ENCODE measurements at places on chromosomes 4 and X.
A peak's percentile ranks its signal among the peaks of the same experiment; 100 is the strongest.

DNA sequence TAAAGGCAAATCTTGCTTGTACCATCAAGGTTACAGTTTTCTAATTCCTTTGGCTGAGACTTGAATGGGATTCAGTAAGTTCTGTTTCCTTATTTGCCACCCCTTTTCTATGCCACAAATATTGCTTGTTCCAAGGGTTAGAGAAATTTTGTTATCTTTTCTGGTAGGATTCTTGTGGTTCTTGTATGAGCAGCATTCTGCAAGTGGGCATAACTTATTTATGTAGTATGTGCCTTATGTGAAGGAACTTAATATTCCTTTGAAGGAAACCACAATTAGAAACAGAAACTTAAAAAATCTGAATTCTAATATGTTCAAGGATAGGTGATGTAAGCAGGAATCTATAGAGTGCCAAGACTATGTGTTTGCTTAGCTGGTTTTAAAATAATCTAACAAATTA, 53.1 kb upstream of the TSPAN5 start:
- no peaks in the 10 kb centered on the region for H3K36me3 ChIP-seq
- no peak overlapping the region for H3K4me3 ChIP-seq
- no peaks in the 10 kb centered on the region for H3K27me3 ChIP-seq
- H3K4me1 ChIP-seq, result no peaks in the 10 kb centered on the region

- no peak overlapping the region for H3K27ac ChIP-seq
- no peaks in the 10 kb centered on the region for H3K27me3 ChIP-seq
- no peaks in the 10 kb centered on the region for H3K4me1 ChIP-seq
- no peak for DNase-seq
- H3K36me3 ChIP-seq, result no peaks in the 10 kb centered on the region
Observed at GRCh38 chrX:44022964-44023363, 49.8 kb upstream of the NDP start.

GRCh38 chr4:101992446-101992845, 201.9 kb downstream of the BANK1 start:
- H3K27ac ChIP-seq, result no peak overlapping the region
- DNase-seq, result no peak
- H3K4me1 ChIP-seq, result no peaks in the 10 kb centered on the region
- no peaks in the 10 kb centered on the region for H3K36me3 ChIP-seq
- H3K4me3 ChIP-seq, result no peak overlapping the region
- no peaks in the 10 kb centered on the region for H3K27me3 ChIP-seq

GRCh38 chr4:169810325-169811323, 52.9 kb upstream of the HPF1 start:
- no peaks in the 10 kb centered on the region for H3K36me3 ChIP-seq
- H3K27ac ChIP-seq, result no peak overlapping the region
- H3K4me1 ChIP-seq, result no peaks in the 10 kb centered on the region
- H3K4me3 ChIP-seq, result no peak overlapping the region
- no peak for DNase-seq

DNA sequence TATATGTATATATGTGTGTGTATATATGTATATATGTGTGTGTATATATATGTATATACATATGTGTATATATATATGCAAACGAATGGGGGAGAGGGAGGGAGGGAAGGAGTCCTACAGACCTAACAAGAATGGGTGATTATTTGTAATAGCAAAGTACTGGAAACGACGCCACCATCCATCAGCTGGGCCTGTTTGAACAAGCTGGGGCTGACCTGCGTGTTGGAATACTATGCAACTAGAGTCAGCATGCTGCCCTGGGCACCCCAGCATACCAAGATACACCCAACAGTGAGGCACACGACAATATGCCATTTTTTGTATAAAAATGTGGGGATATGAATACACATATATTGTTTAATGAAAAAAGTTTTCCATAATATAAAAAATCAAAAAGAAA, 21.6 kb upstream of the CCNQ start:
- H3K27ac ChIP-seq, result no peak overlapping the region
- H3K36me3 ChIP-seq, result no peaks in the 10 kb centered on the region
- DNase-seq, result no peak
- no peaks in the 10 kb centered on the region for H3K27me3 ChIP-seq

DNA sequence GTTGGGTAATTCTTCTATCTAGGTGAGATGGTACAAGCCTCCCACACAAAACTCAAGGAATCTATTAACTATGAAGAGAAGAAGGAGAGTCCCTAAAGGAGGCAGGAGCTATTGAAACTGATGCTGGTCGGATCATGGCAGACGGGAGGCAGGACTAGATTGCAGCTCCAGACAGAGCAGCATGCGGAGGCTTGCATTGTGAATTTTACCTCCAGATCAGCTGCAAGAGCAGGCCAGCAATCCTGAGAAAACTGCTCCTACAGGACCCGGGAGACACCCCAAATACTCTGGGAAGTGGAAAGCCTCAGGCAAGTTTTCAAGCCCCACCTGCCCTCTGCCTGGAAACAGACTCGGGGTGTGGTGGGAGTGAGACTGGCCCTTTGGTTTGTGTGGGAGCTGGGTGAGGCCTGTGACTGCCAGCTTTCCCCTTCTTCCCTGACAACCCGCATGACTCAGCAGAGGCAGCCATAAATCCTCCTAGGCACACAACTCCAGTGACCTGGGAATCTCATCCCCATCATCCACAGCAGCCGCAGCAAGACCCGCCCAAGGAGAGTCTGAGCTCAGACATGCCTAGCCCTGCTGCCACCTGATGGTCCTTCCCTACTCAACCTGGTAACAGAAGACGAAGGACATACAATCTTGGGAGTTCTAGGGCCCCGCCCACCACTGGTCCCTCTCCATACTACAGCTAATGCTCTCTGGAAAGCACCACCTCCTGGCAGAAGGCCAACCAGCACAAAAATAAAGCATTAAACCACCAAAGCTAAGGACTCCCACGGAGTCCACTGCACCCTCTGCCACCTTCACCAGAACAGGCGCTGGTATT, 30.9 kb downstream of the GATB start:
- no peak overlapping the region for H3K4me3 ChIP-seq
- no peak overlapping the region for H3K27ac ChIP-seq
- no peaks in the 10 kb centered on the region for H3K27me3 ChIP-seq
- no peaks in the 10 kb centered on the region for H3K4me1 ChIP-seq
- no peaks in the 10 kb centered on the region for H3K36me3 ChIP-seq

- H3K27ac ChIP-seq, result no peak overlapping the region
- H3K4me3 ChIP-seq, result no peak overlapping the region
- no peaks in the 10 kb centered on the region for H3K4me1 ChIP-seq
- no peaks in the 10 kb centered on the region for H3K36me3 ChIP-seq
- H3K27me3 ChIP-seq, result no peaks in the 10 kb centered on the region
Observed at GRCh38 chr4:120765260-120765680, 157.3 kb downstream of the PRDM5 start.

- no peak for DNase-seq
- H3K27me3 ChIP-seq, result peaks cover 31% of the 10 kb centered on the region
- no peaks in the 10 kb centered on the region for H3K4me1 ChIP-seq
- H3K36me3 ChIP-seq, result no peaks in the 10 kb centered on the region
- peak overlapping the region; percentile 64 for H3K27ac ChIP-seq
Observed at GRCh38 chr4:157221895-157222770, 1.6 kb downstream of the GRIA2 start.

DNA sequence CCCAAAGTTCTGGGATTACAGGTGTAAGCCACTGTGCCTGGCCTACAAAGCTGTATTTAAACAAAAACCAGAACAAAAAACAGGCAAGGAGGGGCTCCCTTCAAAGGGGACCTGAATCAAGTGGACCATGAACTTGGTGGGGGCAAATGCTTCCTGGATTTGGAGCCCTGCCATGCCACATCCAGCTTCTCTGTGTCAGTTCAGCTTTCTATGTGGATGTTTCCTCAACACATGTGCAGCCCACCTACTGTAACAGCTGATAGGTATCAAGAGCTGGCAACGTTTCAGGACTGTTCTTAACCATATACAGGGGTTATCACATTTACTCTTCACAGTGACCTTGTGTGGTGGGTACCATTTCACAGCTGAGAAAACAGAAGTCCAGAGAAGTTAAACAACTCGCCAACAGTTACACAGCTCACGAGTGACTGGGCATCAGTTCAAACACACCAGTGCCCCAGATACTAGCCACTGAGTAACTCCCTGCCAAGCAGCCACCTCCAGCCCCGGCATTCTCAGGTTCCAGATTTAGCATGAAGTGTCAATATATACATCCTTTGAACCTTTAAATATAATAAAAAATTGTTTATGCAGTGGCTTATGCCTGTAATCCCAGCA, 7.5 kb downstream of the GPR143 start:
- H3K4me3 ChIP-seq, result no peak overlapping the region
- H3K27ac ChIP-seq, result no peak overlapping the region
- no peak for DNase-seq
- H3K4me1 ChIP-seq, result no peaks in the 10 kb centered on the region
- no peaks in the 10 kb centered on the region for H3K27me3 ChIP-seq
- H3K36me3 ChIP-seq, result no peaks in the 10 kb centered on the region

- no peak overlapping the region for H3K4me3 ChIP-seq
- no peaks in the 10 kb centered on the region for H3K4me1 ChIP-seq
- H3K36me3 ChIP-seq, result no peaks in the 10 kb centered on the region
- no peaks in the 10 kb centered on the region for H3K27me3 ChIP-seq
Observed at GRCh38 chr4:131006388-131006787, 1910.4 kb downstream of the C4orf33 start.

DNA sequence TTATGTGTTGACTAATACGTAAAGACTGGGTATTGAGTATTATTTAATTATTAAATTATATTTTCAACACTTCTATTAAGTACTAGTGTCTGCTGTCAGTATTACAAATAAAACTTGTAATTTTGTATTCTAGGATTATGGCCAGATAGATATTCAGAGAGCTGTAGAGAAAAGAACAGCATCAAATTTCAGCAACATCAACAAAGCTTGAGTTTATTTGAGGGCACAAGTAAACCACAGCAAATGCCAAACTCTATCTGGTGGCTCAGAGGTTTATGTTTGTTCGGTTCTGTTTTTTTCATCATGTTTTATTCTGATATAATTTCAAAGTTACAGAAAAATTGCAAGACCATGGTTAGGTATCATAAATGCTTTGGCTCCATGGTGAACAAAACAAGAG, 1530.5 kb downstream of the PCDH18 start:
- H3K4me1 ChIP-seq, result peaks cover 12% of the 10 kb centered on the region
- no peak overlapping the region for H3K27ac ChIP-seq
- no peak overlapping the region for H3K4me3 ChIP-seq
- no peak for DNase-seq

DNA sequence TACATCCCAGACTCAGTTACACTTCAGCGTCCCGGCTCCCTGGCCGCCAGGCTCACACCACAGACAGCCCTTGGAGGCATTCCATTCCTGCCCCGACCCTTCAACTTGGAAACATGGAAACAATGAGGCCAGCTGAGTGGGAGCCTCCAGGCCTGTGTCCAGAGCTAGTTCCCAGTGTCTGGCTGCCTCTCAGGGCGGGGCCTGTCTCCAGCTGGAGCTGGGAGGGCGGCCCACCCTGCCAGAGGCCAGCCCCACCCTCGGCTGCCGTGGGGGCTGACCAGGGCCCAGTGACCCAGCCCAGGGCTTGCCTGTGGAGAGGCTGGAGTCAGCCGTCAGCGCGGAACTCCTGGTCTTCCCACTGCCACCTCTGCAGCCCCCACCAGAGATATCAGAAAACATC, 37.4 kb upstream of the SPON2 start:
- peak overlapping the region; percentile 69 for H3K27ac ChIP-seq
- H3K4me3 ChIP-seq, result peak overlapping the region; percentile 7
- no peaks in the 10 kb centered on the region for H3K27me3 ChIP-seq
- peaks cover 30% of the 10 kb centered on the region for H3K36me3 ChIP-seq
- DNase-seq, result peak; percentile 88

DNA sequence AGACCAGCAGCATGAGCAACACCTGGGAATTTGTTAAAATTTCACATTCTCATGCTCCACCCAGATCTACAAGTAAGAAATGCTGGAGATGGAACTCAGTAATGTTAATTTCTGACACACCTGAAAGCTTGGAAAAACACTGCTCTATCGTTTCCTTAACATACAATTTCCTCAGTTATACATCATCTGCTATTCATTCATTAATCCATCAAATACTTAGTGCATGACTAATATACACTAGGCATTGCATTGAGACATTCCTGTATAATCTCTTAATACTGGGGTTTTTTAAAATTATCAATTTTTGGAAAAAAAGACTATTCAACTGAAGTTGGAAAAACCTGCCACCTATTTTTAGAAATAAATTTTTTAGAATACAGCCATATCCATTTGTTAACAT, 106.1 kb downstream of the CHM start:
- no peak overlapping the region for H3K27ac ChIP-seq
- H3K4me3 ChIP-seq, result no peak overlapping the region
- H3K27me3 ChIP-seq, result no peaks in the 10 kb centered on the region

GRCh38 chrX:148282504-148282903, 217.9 kb upstream of the AFF2 start:
- DNase-seq, result no peak
- no peak overlapping the region for H3K27ac ChIP-seq
- H3K4me3 ChIP-seq, result no peak overlapping the region
- no peaks in the 10 kb centered on the region for H3K27me3 ChIP-seq
